HFF-Myc (cell line): ENCODE measurements at places on chromosomes 2 and 18.

- no peak for DNase-seq
Observed at GRCh38 chr2:219627103-219628100, at the start of gene SLC4A3. Gene SLC4A3 (plus strand): TSS chr2:219627630. CDS start chr2:219627993, 363 bp downstream.

- DNase-seq = no peak
Observed at GRCh38 chr2:173271825-173272224, 82.8 kb upstream of the CDCA7 start.

DNA sequence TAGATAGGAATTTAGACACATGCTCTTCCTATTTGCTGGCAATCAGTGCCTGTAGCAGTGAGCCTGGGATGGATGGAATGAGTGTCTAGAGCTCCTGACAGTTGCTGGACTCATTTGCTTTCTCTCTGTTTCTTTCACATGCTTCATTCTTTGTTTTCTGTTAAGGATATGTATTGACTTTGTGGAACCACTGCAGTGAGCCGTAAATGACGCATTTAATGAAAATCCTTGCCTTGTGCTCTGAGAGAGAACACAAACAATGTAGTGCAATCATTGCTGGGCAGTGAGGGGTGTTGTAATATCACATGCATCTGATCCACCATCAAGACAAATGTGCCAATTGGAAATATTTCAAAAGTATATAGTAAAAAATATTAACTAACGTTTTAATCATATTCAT is 25.2 kb upstream of the CDH20 start:
- DNase-seq = no peak

DNA sequence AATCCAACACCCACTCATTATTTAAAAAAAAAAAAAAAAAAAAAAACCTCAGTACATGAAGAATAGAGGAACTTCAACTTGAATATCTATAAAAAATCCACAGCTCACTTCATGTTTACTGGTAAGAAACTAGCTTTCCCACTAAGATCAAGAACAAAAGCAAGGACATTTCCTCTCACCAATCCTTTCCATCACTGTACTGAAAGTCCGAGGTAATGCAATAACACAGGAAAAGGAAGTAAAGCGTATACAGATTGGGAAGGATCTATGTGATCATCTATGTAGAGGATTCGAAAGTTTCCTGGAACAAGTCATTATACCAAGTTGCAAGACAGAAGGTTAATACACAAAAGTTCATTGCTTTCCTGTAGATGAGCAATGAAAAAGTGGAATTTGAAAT is 63.2 kb downstream of the ROCK2 start:
- DNase-seq = no peak

- DNase-seq = no peak
Observed at GRCh38 chr2:33535421-33535820, 59.0 kb downstream of the RASGRP3 start.

GRCh38 chr2:9952856-9953503 is 1.5 kb downstream of the GRHL1 start:
- DNase-seq = no peak

- DNase-seq = no peak
Observed at GRCh38 chr2:5794012-5794411, 101.8 kb downstream of the SOX11 start.

DNA sequence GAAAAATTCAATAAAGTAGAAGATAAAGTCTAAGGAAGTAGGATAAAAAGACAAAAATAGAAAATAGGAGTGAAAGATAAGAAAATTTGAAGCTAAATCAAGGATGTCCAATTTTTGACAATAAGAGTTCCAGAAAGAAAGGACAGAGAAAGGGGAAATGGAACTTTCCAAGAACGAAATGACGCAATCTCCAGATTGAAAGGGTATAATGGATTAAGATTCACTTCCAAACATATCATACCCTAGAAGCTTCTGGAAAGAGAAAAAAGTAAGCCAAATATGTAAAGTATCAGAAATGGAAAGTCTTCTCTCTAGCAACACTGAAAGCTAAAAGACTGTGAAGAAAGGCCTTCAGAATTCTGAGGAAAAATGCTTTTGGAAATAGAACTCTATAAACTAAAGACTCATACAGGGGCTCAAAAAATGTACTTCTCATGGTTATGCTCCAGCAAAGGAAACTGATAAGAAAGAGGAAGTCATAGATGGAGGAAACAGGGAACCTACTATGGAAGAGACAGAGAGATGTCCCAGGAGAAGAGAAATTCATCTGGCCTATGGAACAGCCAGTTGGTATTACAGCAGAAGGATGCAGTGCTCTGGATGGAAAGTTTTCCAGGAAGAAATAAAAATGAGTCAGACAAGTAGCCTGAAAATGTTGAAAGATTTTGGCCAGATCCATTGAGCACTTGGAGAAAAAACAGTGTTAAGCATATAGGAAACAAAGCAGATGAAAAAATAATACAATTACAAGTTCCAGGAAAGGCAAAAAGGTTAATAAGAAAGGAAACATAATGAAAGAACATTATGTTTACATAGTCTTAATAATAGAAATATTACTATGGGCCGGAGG is 20.1 kb downstream of the CASP8 start:
- no peak for DNase-seq

- no peak for DNase-seq
Observed at GRCh38 chr2:64857581-64858471, 131.4 kb upstream of the SLC1A4 start.

DNA sequence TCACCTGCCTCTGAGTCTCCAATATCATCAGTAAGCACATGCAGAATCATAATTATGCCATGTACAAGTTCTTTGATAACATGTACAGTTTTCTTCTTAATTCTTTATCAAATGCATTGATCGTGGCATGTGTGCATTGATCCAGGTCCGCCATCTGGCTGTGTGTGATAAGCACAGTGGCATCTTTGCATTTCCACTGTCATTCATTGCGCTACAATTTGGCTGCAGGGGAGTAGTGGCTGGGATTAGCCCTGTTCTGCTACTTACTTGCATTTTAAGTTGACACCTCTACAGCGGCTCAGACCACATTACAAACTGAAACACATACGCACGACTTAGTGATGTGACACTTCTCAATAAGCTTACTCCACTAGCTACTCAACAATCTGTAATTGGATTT is 83.6 kb upstream of the OTX1 start:
- no peak for DNase-seq

- DNase-seq = no peak
Observed at GRCh38 chr2:220995581-220995980, 576.5 kb downstream of the EPHA4 start.

DNA sequence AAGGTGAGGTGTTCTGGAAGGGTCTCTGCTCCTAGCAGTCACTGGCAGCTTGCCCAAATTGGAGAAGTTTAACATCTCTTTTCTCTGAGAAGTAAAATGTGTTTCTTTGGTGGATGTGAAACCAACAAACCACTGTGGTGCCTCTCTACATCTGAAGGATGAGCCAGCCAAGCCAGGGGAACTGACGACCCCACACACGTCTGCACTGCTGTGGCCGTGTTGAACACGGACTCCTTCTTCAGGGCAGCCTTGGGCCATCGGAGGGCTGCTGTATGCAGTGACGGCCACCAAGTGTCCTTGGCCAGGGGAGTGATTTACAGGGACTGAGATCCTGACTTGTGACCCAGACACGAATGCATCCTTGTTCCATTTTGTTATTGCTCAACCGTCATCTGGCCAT is 207.8 kb downstream of the ACKR3 start:
- DNase-seq = no peak

- DNase-seq = no peak
Observed at GRCh38 chr2:173202570-173202969, 126.9 kb downstream of the MAP3K20 start.

- no peak for DNase-seq
Observed at GRCh38 chr2:29235411-29235810, 120.2 kb downstream of the CLIP4 start.
